CMK (cell line): ENCODE measurements at places on chromosomes 16 and 17.

- no peak for DNase-seq
Measured at GRCh38 chr17:49688848-49689247, 11.0 kb upstream of the SPOP start.

DNA sequence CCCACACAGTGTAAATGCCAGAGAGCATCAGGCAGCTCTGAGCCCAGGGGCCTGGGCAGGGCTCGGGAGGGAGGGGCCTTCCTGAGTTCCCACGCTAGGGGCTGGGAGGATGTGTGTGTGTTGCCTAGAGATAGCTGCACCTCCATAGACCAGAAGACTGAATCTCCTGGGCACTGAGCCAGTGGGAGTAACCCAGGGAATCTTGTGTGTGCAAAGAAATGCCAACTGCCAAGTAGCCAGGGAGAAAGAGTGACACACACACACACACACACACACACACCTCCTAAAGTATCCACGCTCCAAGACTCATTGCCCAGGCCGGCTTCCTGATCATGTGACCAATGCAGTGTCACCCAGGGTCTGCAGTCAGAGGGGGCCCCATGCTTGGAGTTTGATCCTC is 166.2 kb upstream of the RPL38 start:
- DNase-seq: peak; percentile 43

- no peak for DNase-seq
Measured at GRCh38 chr17:40600486-40601046, 35.3 kb upstream of the CCR7 start.

DNA sequence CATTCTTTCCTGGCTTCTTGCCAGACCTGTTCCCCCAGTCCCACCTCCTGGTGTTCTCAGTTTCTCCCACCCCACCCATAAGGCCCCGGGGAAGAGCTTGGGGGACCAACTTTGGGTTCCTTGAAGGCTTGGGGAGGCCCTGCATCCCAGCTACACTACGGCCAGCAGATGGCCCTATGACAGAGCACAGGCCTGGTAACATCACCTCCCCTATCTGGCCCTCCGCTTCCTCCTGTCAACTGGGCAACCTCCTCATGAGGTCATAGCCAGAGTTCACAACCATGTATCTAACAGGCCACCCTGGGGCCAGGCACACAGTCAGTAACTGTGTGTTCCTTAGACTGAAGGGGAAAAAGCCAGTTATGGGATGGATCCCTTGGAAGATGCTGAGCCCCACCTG is 31.4 kb downstream of the MYO15A start:
- no peak for DNase-seq
